ENCODE measurements at places on chromosomes 11 and 22.
A peak's percentile ranks its signal among the peaks of the same experiment; 100 is the strongest.

- DNase-seq = peak; percentile 4
Observed at GRCh38 chr22:30864441-30865420, 103.8 kb downstream of the MORC2 start.

DNA sequence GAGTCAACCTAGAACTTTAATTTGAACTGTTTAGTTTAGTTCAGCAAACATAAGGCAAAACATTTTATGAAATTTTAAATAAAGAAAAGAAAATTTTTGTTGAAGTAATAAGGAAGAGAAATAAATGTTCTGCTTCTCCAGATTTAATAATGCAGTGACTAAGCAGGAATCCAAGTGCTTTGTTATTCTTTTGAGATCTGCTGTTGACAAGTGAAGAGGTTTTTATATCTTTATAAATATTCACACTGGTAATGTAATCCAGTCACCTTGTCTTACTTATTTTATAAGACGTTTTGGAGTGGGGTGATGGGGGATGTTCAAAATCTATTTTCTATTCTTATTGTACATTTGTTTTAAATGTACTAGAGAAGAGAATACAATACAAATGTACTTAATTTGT, 725.9 kb upstream of the CCDC179 start:
- DNase-seq = no peak

DNA sequence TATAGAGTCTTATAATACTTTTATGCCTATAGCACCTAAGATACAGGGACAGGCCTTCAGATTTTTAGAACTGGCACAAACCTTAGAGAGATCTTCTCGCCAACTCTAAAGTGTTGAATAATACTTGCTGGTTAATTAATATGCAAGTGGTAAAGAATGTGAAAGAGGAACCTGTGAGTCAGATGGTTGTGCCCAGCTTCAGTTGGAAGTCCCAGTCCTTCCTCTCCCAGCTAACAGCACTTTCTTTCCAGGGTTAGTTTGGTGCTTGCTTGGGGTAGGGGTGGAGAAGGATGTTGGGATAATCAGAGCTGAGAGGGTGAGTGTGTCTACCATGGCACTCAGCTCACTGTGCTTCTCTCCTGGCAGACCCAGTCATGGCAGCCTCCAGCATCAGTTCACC, 4.9 kb upstream of the TMEM132A start:
- no peak for DNase-seq

DNA sequence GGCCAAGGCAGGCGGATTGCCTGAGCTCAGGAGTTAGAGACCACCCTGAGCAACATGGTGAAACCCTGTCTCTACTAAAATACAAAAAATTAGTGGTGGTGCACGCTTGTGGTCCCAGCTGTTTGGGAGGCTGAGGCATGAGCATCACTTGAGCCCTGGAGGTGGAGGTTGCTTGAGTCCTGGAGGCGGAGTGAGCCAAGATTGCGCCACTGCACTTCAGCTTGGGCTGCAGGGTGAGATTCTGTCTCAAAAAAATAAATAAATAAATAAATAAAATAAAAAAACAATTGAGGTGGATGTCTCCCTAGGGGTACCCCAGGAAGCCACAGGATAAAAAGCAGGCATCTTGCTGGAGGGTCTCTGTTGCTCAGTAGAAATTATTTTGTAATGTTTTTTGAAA, 14.1 kb downstream of the PTPRJ start:
- no peak for DNase-seq

GRCh38 chr11:15569305-15570025, 454.7 kb downstream of the INSC start:
- no peak for DNase-seq

DNA sequence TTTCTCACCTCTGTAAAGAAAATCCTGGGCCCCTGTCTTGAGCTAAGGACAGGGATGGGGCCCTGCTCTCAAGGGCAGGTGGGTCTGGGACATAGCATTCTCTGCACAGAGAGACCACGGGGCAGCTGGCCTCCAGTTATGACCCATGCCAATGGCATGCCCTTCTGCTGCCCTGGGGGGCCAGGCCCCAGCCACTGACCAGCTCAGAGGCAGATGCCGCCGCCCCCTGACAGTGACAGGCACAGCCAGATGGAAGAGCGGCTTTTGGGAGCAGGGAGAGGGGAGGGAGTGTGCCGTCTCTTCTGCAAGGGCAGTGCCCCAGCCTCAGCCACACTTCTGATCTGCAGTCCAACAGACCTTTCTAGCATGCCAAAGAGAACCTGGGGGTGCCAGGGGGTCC, 114.8 kb upstream of the NAV2 start:
- DNase-seq = no peak

DNA sequence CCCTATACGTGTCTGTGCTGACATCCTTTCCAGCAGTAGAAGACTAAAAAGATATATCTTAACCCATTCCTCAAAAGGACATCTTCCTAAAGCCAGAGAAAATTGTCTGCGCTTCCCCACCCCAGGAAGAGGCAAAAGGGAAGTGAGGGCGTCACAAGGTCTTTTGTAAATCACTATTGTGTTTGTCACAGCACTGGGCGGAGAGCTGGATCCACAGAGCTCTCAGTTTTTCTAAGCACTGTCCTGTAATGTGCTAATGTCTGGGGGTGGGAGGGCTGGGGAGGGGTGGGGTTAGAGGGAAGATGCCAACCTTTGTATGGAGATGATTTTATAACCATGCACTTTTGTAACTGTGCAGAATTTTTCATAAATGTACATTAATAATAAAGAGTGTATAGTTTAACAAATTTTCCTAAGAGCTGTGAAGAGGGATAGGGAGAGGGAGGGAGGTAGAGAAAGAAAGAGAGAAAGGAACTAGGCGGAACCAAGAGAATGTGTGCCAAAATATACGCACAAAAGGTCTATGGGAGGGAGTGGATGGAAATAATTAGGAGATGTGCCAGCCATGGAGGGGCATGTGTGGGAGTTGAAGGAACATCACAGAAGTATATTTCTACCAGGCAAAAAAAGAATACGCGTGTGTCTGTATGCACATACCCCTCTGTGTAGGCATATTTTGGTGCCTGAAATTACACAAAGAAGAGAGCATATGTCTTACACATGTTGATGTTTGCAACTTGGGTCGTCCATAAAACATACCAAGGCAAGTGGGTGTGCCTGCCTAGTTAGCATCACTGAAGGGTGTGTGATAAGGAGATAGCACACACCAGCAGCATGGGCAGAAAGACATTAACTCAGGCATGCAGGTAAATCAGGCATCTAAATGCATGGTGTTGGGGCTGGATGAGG, 9.8 kb downstream of the LRRC55 start:
- no peak for DNase-seq

DNA sequence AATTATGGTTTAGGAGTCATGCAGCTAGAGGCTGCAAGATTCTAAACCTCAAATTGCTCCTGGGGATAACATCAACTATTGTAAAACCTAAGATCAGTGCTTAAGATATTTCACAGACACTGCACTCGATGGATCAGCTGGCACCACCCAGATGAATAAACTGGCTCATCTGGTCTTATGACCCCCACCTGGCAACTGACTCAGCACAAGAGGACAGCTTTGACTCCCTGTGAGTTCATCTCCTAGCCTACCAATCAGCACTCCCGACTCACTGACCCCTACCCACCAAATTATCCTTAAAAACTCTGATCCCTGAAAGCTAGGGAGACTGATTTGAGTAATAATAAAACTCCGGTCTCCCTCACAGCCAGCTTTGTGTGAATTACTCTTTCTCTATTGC, 782 bp upstream of the TTC12 start:
- DNase-seq = no peak

- no peak for DNase-seq
Observed at GRCh38 chr11:19480540-19480939, 232.1 kb upstream of the NAV2 start.

DNA sequence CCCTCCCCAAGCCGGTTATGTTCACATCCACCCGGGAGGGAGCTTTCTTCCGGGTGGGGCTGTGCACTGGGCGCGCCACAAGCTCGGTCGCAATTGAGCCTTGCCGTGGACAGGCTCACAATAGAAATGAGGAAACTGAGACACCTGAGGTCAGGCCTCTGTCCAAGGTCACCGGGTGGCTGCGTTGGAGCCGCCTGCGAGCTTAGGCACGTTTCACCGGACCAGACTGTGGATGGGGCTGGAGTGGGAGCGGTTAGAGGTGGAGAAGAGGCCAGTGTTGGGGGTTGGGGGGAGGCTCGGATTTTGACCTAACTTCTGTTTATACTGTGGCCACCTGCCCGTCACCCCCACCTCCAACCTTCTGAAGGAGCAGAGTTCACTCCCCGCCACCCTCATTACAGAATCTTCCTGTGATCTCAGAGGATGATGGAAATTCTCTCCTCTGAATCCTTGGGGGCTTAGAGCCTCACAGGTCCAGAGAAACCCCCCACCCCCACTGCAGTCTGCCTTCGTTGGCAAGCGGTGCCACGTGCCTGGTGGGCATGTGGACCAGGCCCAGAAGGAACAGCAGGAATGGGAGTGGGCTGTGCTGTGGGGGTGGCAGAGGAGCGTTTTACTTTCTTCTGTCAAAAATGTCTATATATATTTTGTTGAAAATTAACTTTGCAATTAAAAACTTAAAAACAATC, 631 bp upstream of the NPTXR start:
- DNase-seq = no peak

GRCh38 chr11:131654849-131655248, 284.4 kb downstream of the NTM start:
- DNase-seq = no peak

DNA sequence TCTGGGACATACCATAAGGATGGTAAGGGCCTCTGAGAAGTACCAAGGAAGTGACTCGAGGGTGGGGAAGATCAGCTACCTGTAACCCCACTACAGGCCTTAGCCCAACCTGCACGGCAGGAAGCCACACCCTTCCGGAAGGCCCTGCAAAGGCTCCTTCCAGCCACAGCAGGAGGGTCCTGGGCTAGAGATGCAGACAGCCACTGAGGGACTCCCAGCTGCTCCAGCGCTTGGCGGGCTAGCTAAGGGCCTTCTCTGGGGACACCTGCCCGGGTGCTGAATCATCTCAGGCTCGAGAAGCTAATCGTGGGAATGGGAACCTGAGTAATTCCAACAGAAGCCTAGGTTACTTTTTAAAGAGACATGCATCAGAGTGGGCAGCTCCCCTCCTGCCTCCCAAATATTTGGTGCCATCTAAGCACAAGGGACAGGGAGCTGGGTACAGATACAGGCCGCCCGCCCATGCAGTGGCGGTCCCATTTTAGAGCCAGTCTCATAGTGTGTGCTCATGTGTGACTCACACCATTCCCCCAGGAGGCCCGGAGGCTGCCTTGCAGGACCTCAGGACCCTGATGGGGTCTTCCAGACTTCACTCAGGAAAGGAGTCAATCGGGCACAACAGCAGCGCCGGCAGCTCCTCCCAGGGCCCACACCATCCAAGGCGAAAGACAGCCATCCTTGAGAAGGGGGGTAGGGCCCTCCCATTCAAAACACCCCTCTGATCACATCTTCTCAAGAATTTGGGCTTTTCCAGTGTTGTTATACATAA, 8.0 kb downstream of the MYH9 start:
- peak; percentile 11 for DNase-seq

DNA sequence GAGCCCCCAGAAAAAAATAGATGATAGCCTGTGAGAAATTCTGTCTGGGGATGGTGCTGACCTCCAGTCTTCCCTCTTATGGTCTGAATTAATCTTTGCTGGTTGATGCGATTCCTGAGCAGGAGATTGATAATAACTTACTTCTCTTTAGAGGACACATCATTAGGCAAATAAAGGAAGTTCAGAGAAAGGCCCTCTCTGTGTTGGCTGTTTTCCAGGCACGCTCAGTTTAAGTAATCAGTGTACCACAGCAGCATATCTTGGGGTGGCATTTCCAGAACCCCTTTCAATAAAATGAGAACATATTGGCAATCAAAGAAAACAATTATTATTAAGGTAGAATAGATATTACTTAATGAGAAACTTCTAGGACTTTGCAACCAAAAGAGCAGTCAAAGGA, 1129.3 kb upstream of the RAG2 start:
- DNase-seq = no peak

DNA sequence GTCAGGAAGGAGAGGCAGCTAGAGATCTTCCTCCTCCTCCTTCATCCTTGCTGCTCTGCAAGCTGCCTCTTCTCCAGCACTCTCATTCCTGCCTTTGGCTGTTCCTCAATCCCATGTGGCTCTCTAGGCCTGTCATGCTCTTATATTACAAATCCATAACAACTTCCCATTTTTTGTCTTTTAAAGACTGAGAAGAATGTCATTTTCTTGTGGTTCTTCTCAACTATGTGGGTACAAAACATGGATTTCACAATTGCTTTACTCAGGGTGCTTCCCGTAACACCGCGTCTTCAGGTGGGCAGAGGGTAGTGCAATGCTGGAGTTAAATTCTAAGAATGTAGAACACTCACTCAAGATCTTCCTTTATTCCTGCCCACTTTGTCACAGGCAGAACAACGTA, 6.8 kb upstream of the CAT start:
- DNase-seq = no peak

DNA sequence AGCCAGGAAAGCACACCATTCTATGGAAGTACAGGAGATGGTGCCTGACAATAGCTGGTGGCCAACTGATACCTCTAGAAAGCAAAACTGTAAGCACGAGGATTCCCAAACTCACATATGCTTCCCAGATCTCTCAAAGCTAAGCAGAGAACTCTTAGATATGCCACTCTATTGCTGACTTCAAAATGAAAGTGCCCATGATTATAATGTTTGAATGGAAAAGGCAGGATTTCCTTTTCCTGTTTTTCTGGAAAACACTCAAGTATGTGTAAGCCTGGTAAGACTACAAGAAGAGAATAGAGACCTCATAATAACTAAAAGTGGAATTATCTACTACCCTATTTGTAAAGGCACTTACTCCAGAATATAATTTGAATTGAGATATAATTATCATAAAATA, 2.6 kb upstream of the CARD18 start:
- no peak for DNase-seq

GRCh38 chr22:37426706-37427134, 559 bp downstream of the ELFN2 start:
- DNase-seq = no peak

DNA sequence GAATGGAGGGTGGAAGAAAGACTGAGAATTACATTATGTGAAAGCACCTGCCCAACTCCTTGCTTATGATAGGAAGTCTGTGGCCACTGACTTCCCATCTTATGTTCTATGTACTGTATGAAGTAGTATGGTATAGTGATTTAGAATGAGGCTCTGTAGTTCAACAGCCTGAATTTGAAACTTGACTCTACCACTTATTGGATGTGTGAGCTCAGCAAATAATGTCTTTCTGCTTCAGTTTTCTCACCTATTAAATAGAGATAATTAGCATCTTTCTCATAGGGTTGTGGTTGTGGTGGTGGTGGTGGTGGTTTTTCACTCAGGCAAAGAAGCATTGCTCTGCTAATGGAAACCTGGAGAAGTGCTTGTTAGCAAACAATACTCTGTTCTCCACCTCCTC, 121.6 kb downstream of the PAX6 start:
- DNase-seq = no peak

DNA sequence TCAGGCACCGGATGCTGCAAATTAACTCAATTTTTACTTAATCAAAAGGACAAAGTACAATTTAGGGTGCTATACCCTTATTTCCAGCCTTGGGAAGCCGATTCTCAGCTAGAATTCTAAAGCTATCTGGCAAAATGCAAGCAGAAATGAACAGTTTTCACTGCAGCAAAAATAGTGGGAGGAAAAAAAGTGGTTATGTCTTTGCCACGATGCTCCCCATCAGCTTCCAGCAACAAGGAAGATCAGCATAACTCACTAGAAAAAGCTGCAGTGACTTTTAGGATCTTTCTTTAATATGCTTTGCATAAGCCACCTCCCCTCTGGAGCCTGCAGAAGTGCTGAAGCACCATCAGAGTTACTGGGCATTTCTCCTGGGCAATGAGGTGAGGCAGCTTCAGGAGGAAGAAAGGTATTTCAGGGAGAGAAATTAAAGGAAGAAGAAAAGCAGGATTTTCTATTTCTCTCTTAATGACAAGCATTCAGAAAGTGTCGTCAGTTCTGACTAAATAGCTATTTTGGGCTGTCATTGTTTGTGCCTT, 702.9 kb downstream of the DLG2 start:
- no peak for DNase-seq

All from hepatic stellate cell (primary cell).